Stimulated activated CD4-positive, alpha-beta T cell treated with anti-CD3 and anti-CD28 coated beads, TNF-alpha, amount 100 ng/mL, for 1 hour (primary cell): ENCODE measurements at places on chromosomes 6 and 20.

- DNase-seq, result no peak
These were observed 121.7 kb downstream of the EYA4 start for GRCh38 chr6:133362813-133363212.

DNA sequence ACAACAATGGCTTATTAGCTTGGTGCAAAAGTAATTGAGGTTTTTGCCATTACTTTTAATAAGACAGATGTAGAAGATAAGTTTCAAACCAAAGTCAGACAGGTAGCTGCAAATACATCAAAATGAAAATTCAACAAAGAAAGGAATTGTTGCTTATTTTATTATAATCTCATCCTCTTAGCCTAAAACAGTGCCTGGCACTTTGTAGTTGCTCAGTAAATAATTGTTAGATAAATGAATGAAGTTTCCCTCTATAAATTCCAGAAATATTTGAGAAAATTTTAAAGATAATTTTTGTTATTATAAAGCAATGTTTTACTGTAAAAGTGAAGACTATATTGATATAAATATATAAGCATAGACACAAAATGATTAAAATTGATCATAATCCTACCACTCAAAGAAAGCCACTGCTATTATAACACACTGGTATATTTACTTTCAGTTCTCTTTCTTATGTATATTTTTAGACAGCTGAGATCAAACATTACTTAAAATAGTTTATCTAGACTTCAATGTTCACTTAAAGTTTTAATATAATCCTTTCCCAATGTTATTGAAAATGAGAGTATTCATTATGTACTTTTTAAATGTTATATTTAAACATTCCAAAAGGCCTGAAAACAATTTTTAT is 42.5 kb downstream of the SESN1 start:
- no peak for DNase-seq

DNA sequence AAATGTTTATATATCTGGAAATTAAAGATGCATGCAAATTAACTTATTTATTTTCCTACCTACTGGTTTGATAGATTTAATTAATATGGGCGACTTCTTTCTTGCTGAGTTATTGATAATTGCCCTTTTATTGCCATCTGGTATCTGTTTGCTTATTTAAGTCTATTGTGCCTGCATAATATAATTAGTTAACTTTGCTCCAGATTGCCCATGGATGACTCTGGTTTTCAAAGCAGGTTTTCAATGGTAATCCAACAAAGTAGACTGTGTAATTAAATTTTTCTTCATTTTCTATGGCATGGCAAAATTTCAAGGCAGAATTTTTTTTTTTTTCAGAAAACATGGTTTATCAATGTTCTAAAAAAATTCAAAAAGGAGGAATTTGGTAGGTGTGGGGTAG is 1092.0 kb downstream of the GRIK2 start:
- no peak for DNase-seq

DNA sequence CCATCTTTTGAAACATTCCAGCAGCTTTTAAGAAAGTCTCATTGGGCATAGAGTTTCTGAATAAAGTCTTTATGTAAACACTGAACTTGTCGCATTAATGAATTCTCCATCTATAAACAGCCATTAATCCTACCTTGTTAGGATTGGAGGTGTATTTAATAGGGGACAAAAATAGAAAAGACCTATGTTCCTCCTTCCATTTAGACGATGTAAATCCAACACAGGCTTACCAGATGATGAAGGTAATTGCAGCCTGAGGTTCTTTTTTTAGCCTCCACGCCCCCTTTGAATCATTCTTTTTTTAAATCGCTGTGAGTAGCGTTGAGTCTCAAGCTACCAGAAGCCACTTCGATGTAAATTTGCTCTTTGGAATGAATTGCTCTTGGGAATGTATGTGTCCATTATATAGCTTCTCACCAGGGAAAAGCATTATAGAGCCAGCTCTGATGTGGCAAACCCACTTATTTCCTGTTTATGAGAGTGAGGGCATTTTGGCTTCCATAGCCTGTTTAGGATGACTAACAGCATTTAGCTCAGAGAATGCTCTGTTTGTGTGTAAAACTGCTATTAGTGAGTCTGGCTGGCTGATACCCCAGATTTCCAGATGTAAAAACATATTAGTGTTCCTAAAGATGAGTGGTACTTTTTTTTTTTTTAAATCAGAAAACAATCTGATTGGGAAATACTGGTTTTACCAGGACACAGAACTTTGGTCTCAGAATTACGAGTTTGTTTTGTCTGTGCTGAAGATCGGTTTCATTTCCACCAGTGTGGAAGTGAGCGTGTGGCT is 74.9 kb upstream of the CLDN20 start:
- DNase-seq, result no peak

GRCh38 chr20:39623584-39624234 is 661.6 kb downstream of the DHX35 start:
- no peak for DNase-seq

GRCh38 chr6:25142506-25142905 is 136.7 kb upstream of the CARMIL1 start:
- DNase-seq, result no peak

- no peak for DNase-seq
These were observed 723 bp upstream of the ZNF451 start for GRCh38 chr6:57089265-57089664.

DNA sequence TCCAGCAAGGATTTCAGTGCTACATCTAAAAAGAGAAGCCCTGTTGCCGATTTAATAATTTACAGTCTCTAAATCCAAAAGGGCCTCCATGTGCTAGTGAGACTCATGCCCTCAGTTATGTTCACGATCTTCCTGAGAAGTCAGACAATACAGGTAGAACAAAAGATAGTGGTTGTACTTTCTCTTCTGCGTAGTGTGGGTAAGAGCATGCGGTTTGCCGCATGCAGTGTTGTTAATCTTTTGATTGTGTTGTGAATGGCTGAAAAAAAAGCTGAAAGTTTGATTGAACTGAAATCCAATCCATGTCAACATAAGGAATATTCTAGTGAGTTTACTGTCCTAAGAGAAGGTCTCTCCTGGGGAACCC is 74.8 kb upstream of the AGPAT4 start:
- DNase-seq, result no peak

GRCh38 chr6:55674672-55675071 is 95.7 kb upstream of the HMGCLL1 start:
- no peak for DNase-seq

DNA sequence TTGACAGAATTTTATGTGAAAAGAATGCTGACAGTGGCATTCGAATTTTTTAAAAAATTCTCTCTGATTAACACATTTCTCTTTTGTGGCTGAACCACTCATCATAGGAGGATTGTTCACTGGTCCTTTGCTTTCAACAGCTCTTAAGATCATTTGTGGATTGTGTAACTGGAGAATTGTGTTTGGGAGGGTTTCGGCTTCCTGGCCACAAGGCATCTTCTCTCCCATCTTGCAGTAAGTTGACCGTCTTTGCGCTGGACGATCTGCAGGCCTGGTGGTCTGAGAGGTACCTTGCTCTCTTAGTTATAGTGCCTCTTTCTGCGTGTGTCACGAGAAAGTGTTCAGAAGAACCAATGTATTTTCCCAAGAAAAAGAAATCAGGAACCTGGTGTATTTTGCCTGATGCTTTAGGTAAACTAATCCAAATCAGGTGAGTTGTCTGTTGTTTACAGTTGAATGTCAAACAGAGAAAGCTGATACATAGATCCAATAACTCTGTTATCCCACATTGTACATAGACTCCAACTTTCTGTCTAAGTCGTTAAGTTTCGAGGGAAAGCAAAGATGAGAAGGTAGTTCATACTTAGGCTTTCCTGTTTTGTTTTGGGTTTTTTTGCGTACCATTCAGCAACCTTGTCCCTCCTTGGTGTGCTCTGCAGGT is 14.8 kb upstream of the EXOC2 start:
- no peak for DNase-seq

DNA sequence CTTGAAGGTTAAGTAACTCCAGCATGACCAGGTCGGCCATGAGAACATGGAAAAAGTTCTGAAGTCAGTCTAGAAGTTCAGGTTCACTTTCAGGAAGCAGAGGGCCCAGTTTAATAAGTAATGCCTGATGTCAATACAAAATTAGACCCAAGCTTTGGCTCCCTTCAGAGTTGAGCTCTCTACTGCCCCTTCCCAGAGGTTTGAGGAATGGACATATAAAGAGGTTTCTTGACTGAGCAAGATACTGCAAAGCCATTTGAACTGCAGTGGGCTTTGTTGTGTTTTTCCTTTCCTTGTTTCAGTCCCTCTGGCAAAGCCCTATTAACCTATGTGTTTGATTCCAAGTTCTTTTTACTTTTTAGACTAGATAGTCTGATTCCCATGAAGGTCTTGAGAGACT is 97.8 kb upstream of the PREP start:
- DNase-seq, result no peak

GRCh38 chr6:41335296-41335695 is at the start of gene NCR2:
Gene NCR2 (plus strand): TSS chr6:41335608. CDS start chr6:41335877, 269 bp downstream.
- no peak for DNase-seq

DNA sequence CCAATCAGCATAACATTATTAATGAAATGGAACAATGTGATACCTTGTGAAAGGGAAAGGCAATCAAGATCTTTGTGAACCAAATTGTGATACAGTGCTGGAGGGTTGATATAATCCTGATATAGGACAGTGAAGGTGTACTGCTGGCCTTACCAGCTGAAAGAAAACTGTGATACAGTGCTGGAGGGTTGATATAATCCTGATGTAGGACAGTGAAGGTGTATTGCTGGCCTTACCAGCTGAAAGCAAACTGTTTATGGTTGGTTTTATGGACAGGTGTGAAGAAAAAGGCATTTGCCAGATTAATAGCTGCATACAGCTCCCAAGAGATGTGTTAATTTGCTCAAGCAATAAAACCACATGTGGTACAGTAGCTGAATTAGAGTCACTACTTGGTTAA is 73.9 kb downstream of the MRAP2 start:
- no peak for DNase-seq

DNA sequence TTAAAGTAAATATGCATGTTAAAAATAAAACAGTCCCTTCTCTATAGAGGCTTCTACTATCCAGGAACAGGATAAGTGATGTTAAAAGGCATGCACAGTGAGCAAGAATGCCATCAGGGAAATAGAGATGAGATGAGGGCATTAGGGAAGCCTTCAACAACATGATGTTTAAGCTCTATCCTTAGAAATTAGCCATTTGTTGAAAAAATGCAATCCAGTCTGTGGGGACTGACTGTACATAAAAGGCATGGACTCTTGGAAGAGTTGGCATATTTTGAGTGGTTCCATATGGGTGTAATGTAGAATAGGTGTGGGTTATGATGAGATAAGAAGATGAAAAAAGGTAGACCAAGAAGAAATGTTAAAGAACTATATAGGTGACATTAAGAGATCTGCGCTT is 5.8 kb downstream of the KIAA0319 start:
- DNase-seq, result no peak

GRCh38 chr6:19999319-20000191 is 162.4 kb downstream of the ID4 start:
- DNase-seq, result no peak

DNA sequence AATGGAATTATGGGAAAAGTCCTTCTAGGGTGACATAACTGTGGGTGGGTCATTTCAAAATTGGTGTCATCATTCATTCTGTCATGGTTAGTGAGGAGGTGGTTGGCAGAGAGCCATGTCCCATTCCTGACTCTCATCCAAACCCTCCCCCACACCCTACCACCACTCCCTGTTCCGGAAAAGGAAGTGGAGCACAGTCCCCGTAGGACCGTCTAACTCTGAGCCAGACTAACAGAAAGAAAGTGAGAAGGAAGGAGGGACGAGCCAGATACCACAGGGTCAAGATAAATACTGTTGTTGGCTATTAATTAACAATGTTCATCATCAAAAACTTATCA is 4.8 kb downstream of the TRIM10 start:
- DNase-seq, result no peak

- no peak for DNase-seq
These were observed 40.4 kb upstream of the MCUR1 start for GRCh38 chr6:13854716-13855250.

- DNase-seq, result no peak
These were observed 17.8 kb upstream of the ASF1A start for GRCh38 chr6:118876198-118876597.

GRCh38 chr6:2133716-2134310 is 111.6 kb downstream of the GMDS start:
- DNase-seq, result no peak
